ENCODE measurements at places on chromosomes 12 and 14. TPM values are rescaled to one million over a fixed set of nuclear protein-coding genes. Genes with fewer than 3 reads are reported as not detected.
A peak's percentile ranks its signal among the peaks of the same experiment; 100 is the strongest.

KCNMB4 gene
- 1.6 TPM for polyA plus RNA-seq

KRT3 gene
- not detected for polyA plus RNA-seq

IL31 gene
- not detected for polyA plus RNA-seq

TSHR gene
- 0.04 TPM for polyA plus RNA-seq

DNA sequence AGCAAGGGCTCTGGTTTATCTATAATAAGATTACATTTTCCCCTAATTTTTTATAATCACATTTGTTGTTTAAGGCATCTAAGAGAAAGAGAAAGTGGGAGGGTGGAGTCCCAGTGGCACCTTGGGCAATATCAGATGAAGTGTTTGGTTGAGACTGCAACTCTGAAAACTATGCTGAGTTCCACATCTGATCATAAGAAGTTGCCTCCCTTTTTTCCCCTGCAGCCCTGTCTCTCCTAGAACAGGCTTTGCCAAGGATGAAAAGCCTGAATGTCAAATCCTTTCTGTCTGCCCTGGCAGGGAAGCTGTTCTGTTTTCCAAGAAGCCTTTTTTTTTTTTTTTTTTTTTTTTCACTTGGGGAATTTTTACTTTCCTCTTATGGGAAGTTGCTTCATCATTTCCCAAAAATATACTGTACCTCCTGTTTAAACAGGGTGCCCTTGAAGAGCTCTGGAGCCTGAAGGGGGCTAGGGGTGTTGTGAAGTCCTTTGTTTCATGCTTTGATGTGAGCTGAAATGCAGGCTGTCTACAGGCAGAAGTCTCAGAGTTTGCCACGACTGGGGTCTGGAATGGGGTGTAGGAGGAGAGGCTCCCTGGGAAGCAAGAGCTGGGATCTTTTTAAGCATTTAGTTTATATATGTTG is 71.3 kb downstream of the SUSD6 start:
- H3K4me1 ChIP-seq = peaks cover 26% of the 10 kb centered on the region
- H3K27ac ChIP-seq = no peak overlapping the region
- peak; percentile 57 for DNase-seq
